GM23248 (cell line): ENCODE measurements at places on chromosomes 2 and 18. TPM values are rescaled to one million over a fixed set of nuclear protein-coding genes. Genes with fewer than 3 reads are reported as not detected.

The HOXD10 gene
- 17.2 and 23.5 TPM in 2 replicates for total RNA-seq

The KDM3A gene
- total RNA-seq = 23.6 and 24.4 TPM in 2 replicates

The LDLRAD4 gene
- not detected in 2 replicates for total RNA-seq

The TFCP2L1 gene
- not detected in 2 replicates for total RNA-seq

The SATB2 gene
- 6.3 and 9.9 TPM in 2 replicates for total RNA-seq

The DNAJC5G gene
- not detected in 2 replicates for total RNA-seq
